ENCODE measurements at places on chromosomes 3 and 15.

DNA sequence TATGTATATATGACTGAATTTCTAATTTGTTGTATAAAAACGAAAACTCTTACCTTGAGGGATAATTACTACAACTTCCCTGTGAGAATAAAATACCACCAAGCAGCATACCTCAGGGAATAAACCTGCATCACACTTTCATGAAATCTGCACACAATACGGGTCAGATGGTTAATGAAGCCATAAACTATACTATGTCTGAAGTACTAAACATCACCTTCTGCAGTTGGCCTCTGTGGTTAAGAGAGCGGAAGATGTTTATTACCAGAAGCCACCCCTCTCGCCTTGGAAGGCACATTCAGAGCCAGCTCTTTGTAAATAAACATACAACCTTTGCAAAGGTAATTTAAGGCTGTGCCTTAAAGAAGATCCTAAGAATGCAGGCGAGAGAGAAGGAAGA is 462.1 kb upstream of the NR2F2 start:
- no peak for DNase-seq

GRCh38 chr3:148833223-148833622 is 5.6 kb downstream of the CPB1 start:
- no peak for DNase-seq

- DNase-seq, result no peak
Measured at GRCh38 chr3:188683032-188683521, 488.7 kb upstream of the TPRG1 start.

DNA sequence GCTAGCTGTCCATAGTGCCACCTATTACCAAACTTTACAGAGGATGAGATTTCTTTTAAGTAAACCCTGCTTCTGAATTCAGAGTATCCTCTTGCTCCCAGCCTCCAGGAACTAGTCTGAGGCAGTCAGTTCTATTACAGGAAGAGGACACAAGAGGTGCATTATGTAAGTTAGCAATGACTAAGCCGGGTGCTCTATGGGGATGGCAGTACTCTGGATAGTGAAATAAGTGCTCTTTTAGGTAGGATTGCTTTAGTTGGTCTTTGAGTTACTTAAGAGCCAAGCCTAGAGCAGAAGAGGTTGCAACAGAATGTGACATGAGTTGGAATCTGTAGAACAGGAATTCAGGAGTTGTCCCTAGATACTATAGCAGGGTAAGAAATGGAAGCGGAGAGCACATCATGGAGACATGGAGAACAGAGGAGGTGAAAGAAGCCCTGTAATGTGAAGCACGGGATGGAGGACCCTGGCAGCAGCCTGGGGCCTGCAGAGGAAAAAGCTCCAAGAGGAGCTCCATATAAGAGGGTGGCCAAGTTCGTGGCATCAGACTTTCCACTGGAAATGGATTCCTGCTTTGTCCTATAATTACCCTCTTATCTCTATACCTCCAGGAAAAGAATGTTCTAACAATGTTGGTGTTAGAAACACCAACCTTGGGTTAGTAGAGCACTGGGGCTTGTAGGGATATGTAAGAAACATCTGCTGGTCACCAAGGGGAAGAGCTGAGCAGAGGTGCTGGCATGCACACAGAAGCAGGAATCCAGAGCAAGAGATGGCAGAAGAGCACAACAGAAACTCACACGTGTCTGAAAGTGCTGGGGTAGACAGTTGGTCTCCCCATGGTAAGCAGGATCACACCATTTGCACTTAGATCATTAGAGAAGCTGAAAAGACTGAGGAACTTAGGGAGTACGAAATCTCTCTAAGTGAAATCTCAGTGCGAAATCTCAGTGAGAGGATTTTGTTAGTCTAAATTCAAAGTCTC is 851.1 kb downstream of the FHIT start:
- DNase-seq, result no peak

Data from stimulated activated CD8-positive, alpha-beta memory T cell treated with anti-CD3 and anti-CD28 coated beads, Interleukin-4, amount 100 ng/mL, for 1 hour (primary cell).